ENCODE measurements at places on chromosomes 16 and 17.

GRCh38 chr17:71919186-71919585 is 201.6 kb upstream of the SOX9 start:
- DNase-seq = no peak

GRCh38 chr16:29808219-29808900 is 2.0 kb downstream of the MAZ start:
- DNase-seq = no peak

- DNase-seq = no peak
Observed at GRCh38 chr16:77409311-77409710, 25.5 kb downstream of the ADAMTS18 start.

DNA sequence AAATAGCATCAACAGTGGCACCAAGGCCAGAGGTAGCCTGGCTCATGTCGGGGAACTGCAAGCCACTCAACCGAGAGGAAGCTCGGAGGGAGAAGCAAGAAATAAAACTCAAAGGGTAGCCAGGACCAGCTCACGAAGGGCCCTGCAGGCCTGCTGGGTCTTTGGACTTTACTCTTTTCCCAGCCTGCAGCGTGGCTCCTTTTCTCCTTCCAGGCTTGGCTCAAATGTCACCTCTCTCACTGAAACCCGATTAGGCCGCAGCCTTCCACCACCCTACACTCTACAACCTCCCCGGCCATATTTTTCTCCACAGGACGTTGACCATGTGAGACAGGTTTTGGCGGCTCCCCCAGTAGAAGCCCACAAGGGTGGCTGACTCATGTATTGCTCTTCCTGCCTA is 38.1 kb downstream of the CALB2 start:
- no peak for DNase-seq

DNA sequence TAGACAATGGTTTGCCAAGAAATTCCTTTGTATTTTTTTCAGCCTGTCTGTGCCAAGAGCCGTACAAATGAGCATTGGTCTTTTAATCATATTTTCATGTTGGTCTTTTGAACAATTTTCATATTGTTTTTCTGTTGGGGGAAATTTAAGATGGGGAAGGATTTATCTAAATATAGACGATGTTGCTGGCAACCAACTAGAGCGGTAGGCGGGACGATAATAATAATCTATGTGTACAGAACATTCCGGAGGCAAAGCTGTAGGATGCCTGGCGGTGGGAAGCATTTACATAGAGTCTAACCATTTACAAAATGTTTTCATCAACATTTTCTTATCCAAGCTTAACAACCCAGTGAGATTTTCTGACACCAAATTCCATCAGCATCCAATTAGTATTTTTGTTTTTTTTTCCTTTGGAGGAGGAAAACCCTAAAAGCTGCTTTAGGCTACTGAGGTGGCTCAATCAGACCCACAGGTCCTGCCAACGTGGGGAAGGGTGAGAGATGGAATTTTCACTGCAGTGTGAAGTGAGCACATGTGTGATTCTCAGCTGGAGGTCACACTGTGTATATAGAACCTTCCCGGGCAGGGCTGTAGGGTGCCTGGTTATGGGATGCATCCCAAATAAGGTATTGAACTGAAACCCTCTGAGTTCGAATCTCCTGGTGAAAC is 11.7 kb upstream of the SEC14L1 start:
- no peak for DNase-seq

DNA sequence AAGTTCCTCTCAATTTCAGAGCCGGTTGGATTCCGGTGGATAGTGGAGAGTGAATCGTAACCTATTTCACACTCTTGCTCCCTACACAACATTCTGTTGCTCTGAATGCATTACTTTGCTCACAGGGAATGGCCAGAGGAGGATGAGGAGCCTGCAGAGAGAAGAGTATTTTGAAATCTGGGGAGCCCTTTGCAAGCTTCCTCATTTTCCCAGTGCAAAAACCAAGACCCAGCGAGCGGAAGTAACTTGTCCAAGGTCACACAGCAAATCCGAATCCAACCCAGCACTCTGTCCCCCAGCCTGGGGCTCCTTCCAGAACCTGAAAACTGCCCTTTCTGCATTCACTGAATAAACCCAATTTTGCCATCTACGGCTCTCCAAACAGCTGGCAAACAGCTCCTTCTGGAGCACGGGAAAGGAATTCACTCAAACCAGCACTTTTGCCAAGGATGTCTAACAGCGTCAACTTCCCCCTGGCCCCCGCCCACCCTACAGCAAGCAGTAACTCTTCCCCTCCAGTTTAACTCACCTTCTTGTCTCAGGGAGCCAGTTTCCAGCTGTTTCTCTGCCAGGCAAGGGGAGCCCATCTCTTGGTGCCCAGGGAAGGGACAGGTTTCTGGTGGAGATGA is 557 bp downstream of the KCNG4 start:
- peak; percentile 68 for DNase-seq

DNA sequence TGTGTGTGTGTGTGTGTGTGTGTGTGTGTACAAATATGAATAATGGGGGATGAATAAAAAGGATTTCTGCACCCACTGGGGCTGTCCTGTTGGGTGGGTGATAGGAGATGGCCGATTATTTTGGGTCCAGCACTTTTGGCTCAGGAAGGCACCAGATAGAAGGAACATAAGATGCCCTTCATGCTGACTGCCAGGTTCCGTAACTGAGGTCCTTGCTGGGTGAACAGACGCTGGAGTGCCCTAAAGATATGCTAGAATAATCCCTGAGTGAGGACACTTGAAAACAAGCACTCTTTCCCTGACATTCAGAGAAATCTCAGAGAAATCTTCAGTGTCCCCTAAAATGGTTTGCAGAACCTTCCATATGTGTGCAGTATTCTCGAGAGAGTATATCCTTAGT is 17.7 kb downstream of the IRX6 start:
- no peak for DNase-seq

DNA sequence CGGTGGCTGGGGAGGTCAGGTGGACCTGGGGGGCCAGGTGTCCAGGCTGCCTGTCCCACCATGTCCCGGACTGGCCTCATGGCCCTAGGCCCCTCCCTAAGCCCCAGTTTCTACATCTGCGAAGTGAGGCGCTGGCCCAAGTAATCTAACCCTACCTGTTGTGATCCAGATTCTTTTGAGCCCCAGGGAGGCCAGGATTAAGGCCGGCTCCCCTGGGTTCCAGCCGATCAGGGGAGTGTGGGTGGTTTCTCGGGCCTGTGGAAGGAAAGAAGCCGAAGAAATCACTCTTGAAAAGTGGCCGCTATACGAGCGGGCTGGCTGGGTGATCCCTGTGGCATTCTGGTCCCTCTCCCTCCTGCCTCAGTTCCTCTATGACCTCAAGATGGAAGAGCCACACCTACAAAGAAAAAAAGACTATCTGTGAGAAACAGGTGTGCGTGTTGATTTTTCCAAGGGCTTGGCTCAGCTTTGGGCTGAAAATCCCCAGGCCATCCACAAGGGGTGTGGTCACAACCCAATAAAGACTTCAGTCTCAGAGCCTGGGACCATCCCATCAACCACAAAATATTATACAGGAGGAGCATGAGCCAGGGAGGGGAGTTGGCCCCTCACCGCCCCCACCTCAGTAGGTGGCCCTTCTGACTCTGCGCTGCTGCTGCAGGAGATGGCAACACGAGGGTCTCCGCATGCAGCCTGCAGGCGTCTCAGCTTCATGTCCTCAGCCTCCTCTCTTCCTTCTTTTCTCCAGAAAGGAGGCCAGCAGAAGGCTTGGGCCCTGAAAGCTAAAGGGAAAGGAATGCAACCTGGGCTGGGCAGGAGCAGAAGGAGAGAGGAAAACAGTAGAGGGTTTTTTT is 20.3 kb downstream of the GPR142 start:
- DNase-seq = peak; percentile 80

GRCh38 chr16:69926241-69926640 is 24.9 kb upstream of the CLEC18A start:
- peak; percentile 18 for DNase-seq

DNA sequence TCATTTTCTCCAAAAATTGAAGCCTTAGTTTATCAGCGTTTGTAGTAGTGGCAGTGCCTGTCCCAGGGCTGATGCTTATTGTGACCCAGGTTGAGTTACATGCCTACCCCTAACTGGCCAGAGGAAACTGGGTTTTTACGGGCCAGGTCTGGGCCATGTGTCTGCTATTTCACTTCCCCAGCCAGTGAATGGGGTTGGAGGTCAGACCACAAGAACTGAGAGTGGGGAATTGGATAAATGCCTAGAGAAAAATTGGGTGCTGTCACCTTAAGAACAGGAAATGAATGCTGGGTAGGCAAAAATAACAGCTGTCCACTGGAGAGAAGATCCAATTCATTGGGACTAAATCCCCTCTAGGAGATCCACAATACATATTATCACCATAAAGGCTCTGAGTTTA is 5.2 kb downstream of the ADPRM start:
- no peak for DNase-seq

DNA sequence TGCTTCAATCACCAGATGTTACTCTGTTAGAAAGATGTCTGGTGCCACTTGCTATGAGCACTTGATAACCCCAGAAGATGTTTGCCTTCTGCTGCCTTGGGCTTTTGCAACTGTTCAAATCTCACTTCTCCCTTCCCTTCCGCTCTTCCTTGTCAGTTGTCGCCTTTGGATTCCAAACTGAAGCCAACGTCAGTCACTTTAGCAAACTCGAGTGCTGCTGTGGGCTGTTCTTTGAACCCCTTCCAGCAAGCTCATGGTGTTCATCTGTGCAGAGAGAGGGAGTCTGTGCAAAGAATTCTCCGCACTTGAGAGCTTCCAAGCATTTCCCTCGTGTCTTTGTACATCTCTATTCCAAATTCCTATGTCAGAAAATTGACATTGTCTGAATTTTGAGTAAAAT is 879.4 kb downstream of the CDH11 start:
- DNase-seq = no peak

Data from H7 (cell line).